ENCODE measurements at places on chromosomes 1 and 21. TPM values are rescaled to one million over a fixed set of nuclear protein-coding genes. Genes with fewer than 3 reads are reported as not detected.

Gene NECAP2
- total RNA-seq: 100 TPM

Gene OR2T11
- total RNA-seq: not detected

Gene GPR3
- 1.6 TPM for total RNA-seq

Gene COG2
- 17.2 TPM for total RNA-seq

Gene KCND3
- total RNA-seq: not detected

Gene UBXN10
- under 0.01 TPM for total RNA-seq

Gene PCAT6
- 3.0 TPM for total RNA-seq

Gene TNFSF18
- under 0.01 TPM for total RNA-seq

Gene TMEM63A
- 17.7 TPM for total RNA-seq

Gene KRTAP7-1
- not detected for total RNA-seq

Gene CHD5
- under 0.01 TPM for total RNA-seq

Gene CAMK1G
- total RNA-seq: 0.51 TPM

Gene KLHDC9
- total RNA-seq: 3.7 TPM

Gene PROK1
- not detected for total RNA-seq

Gene IQGAP3
- total RNA-seq: 71.4 TPM

Gene SLC45A1
- total RNA-seq: 0.98 TPM

Gene JAM2
- 0.13 TPM for total RNA-seq

Gene LIN9
- 6.8 TPM for total RNA-seq

Gene CGN
- 5.2 TPM for total RNA-seq

Gene ZSWIM5
- 0.63 TPM for total RNA-seq

Gene C1orf141
- total RNA-seq: not detected

Gene AIRE
- total RNA-seq: 0.13 TPM

Gene FAM78B
- total RNA-seq: under 0.01 TPM

Gene S100A8
- total RNA-seq: not detected

Gene CHI3L1
- total RNA-seq: 14.7 TPM

Gene FCER1G
- 1.3 TPM for total RNA-seq

Gene BCAN
- total RNA-seq: not detected

Gene COL9A2
- 10.6 TPM for total RNA-seq

Gene AMY1A
- total RNA-seq: not detected

Gene VHLL
- not detected for total RNA-seq

Gene MORC3
- 8.8 TPM for total RNA-seq

Gene CFAP74
- under 0.01 TPM for total RNA-seq

Gene S100B
- total RNA-seq: not detected

Gene INSRR
- total RNA-seq: under 0.01 TPM

Gene MNDA
- not detected for total RNA-seq

Gene HAO2
- not detected for total RNA-seq

Gene PTGER3
- not detected for total RNA-seq

Gene SPATA21
- not detected for total RNA-seq

Gene SKI
- total RNA-seq: 36.0 TPM

Gene OR10J5
- total RNA-seq: not detected

Gene LCK
- 0.25 TPM for total RNA-seq

Gene HHAT
- 18.3 TPM for total RNA-seq

Gene ACOT11
- 2.7 TPM for total RNA-seq

Gene ARHGAP30
- total RNA-seq: not detected

Gene TMPRSS15
- total RNA-seq: not detected

Gene GPR153
- 3.6 TPM for total RNA-seq

Gene OLIG2
- not detected for total RNA-seq

Gene BEND5
- total RNA-seq: 3.5 TPM

Gene MYBPH
- not detected for total RNA-seq

Gene IL20
- total RNA-seq: not detected

Gene FAM163A
- not detected for total RNA-seq

Gene NPL
- 0.33 TPM for total RNA-seq

Gene RABGGTB
- 37.5 TPM for total RNA-seq
